Stimulated activated CD4-positive, alpha-beta T cell treated with anti-CD3 and anti-CD28 coated beads, Interleukin-12 subunit alpha, Interleukin-12 subunit beta, amount 100 ng/mL, for 48 hours (primary cell): ENCODE measurements at places on chromosomes 4 and X.

DNA sequence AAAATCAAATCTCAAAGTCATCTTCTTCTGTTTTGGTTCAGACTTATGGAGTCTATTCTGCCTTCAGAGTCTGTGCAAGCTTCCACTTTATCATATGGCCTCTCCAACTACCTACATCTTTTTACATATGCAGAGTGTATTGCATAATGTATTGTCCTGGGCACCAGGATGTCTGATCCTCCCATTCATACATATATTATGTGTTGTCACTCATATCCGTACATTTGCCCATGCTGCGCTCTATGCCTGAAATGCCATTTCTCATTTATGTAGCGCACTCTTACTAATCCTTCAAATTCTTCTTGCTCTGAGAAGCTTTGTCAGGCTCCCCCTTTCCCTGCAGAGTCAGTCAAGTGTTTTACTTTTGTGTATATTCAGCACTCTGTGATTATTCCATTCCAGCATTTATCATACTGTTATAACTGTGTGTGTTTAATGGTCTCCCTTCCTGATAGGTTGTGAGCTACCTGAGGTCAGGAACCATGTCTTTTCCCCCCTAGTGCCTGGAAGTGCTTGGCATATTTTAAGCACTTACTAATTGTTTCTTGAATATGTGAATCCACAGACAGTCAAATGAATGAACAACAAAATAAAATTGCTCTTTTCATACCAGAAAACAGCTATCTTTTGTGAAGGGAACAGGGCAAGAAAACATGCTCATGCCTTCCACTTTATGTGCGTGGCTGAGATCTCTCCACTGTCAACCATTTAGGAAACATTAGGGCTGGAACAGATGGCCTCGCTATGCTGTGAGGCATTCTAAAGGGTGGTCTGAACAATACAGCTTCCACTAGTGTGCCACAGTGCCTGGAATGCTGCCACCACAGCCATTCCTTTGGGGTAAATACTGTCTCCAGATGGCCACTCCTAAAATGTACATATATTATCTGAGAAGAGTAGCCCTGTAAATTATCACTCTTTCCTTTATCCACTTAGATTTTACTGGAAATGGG lies 81.8 kb downstream of the GLUD2 start:
- DNase-seq, result no peak

DNA sequence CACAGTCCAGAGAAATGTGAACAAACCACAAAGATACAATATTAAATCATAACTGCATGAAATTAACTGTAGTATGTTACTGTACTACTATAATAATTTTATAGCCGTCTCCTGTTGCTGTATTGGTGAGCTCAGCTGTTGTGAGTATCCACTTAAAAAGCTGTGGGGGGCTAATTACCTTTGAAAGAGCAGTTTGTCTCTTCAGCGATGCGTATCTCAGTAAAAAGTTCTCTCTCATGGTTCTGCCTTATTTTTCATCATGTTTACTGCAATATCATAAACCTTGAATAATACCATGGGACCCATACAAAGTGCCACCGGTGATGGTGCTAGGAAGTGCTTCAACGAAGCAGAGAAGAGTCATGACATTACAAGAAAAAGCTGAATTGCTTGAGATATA lies 8.4 kb upstream of the MSMO1 start:
- DNase-seq, result no peak

GRCh38 chrX:72028701-72029470 lies 102.8 kb downstream of the RTL5 start:
- DNase-seq, result no peak

DNA sequence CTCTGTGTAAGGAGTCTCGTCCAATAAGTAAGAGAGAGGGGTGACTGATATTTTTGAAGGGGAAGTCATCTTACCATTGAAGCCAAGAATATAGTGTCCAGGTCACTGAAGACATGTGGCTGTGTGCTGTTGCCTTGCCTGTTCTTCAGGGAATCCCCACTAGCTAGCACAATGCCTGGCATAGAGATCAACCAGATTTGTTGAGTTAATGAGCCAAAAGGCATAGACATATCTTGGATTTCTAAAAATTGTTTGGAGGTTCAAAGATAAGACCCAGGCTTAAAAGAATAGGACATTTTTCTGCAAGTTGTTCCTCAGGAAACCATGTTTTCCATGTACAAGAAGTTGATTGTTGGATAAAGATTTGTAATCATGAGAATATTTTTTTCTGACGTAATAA lies 119.3 kb upstream of the DKK2 start:
- DNase-seq, result no peak

DNA sequence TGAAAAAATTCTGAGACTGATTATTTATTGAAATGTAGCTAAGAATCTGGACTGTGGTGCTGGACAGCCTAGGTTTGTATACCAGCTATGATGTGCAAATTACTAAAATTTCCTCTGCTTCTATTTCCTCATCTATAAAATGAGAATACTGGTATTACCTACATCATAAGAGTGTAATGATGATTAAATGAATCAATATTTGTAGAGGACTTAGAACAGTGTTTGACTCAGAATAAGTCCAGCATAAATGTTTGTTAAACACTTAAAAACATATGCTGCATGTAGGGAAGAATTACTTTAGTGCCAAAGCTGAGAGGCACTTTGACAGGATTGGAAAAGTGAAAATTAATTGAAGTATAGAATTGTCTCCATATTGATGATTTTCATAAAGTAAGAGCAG lies 55.3 kb upstream of the TMPRSS11F start:
- no peak for DNase-seq

GRCh38 chr4:80154545-80154933 lies 42.8 kb upstream of the PRDM8 start:
- DNase-seq, result no peak

- DNase-seq, result no peak
These were observed 916 bp upstream of the POU4F2 start for GRCh38 chr4:146637621-146638332.

DNA sequence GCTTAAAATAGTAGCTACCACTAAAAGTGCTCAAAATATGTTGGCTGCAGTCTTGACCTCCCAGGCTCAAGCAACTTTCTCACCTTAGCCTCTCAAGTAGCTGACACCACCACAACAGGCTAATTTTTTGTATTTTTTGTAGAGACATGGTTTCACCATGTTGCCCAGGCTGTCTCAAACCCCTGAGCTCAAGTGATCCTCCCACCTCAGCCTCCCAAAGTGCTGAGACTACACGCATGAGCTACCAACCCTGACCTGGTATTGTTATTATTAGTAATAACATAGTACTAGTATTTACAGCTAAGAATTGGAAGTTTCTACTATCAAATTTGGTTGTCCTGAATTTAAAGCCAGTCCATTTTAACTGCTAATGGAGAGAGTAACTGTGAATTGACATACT lies 18.0 kb downstream of the STAP1 start:
- DNase-seq, result no peak

- no peak for DNase-seq
These were observed 788 bp downstream of the SHROOM2 start for GRCh38 chrX:9786798-9787635.

- no peak for DNase-seq
These were observed 296.9 kb downstream of the GRID2 start for GRCh38 chr4:92600638-92601037.

DNA sequence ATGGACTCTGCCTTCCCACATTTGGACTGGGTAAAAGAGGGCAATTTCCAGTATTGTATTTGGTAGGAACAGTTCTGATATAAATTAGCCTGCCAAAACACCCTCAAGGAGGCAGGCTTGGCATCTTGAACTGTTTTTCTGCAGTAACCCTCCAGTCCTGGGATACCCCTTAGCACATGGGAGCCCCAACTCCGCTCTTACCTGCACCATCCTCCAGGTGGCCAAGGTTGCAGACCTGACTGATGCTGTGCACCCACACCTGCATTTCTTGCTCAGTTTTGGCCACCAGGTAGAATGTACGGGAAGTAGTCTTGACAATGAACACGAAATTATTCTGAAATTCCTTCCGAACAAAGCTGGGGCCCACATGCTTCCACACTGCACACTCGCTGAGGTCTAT lies 35.1 kb downstream of the GAB3 start:
- DNase-seq, result no peak

GRCh38 chrX:28693101-28693500 lies 105.9 kb downstream of the IL1RAPL1 start:
- DNase-seq, result no peak

GRCh38 chrX:153501530-153501929 lies 6.8 kb downstream of the BGN start:
- DNase-seq, result no peak

DNA sequence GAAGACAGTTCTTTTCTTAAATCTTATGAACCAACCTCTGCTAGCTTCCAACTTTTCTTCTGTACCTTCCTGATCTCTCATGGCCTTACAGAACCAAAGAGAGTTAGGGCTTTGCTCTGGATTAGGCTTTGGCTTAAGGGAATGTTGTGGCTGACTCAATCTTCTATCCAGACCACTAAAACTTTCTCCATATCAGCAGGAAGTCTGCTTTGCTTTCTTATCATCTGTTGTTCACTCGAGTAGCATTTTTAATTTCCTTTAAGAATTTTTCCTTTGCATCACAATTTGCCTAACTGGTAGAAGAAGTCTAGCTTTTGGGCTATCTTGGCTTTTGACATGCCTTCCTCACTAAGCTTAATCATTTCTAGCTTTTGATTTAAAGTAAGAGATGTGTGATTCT lies 167.0 kb downstream of the TBCK start:
- no peak for DNase-seq

DNA sequence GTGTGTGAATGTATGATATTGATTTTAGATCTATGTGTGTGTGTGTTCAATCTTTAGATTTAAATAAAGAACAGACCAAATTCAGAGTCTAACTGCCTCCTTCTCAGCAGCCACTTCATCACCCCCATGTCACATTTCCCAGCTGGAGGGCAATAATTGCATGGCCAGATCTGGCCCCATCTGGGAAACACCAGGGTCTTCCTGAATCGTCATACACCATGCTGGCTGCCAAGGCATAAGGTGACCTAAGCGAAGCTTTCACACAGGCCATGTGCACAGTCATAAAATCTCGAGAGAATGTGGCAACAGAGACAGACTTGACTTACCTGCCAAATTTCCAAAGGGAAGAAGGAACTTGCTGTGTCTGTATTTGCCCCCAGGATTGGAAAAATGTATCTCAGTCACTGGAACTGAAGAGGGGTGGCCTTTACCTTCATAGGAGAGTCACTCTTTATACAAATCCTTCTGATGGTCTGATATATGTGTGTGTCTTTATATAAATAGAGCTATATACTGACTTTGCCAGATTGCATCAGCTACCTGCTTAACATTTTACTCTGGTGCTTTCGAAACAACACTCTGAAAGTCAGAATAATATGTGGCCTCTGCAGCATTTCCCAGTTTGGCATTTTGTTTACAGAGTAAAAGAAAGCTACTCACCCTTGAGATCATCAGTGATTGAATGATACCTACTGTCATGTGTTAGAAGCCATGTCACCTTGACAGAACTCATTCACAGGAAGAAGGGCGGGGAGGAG lies at the start of gene PLAC1:
PLAC1 (minus strand) TSS at position 470 of the 758 bp plus-strand sequence. CDS start 91,789 bp downstream, outside the sequence.
- DNase-seq, result no peak

GRCh38 chrX:119229253-119229615 lies 6.9 kb upstream of the PGRMC1 start:
- DNase-seq, result no peak

DNA sequence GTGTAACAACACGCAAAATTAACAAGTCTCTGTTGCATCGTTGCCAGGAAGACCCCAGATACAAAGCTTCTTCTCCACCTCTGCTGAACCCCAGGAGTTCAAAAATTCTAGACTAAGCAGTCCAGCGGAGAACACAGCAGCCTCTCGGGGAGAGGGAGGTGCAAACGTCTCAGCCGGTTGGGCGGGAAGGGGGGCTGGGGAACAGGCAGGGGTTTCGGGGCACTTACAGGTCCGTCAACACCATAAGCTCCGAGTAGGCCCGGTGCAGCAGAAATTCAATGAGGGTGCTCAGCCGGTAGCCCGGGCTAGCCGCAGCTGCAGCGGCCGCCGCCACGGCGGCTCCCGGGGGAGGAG lies 394 bp downstream of the MED14 start:
- DNase-seq, result no peak

DNA sequence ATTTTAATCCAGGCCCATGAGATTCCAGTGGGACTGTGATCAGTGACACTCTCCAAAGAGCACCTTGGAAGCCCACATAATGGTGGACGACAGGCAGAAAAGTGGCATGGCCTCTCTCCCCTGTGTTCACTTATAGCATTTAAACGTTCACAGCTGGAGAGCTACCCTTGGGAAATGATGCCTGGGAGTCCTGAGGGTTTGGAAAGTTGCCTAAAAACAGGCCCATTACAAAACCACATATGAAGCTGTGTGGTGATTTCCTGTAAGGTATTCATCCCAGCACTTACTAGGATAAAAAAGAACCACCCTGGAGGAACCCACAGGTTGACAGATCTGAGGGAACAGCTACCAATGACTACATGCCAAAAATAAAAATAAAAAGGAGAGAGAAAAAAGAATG lies 193.2 kb downstream of the RASL11B start:
- no peak for DNase-seq

DNA sequence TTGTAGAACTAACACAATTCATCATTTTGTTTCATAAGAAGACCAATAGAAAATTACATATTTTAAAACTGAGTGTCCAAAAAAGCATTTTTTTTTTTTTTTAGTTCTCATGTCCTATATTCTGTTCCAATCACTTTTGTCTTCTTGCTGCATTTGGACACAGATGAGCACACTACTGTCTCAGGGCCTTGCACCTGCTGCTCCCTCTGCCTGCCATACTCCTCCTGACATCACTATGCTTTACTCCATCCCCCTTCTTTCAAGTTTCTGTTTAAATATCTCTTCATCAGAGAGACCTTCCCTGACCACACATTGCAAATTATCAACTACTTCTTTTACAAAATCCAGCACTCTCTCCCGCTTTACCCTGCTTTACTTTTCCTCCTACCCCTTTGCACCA lies 230.7 kb upstream of the GK2 start:
- no peak for DNase-seq

DNA sequence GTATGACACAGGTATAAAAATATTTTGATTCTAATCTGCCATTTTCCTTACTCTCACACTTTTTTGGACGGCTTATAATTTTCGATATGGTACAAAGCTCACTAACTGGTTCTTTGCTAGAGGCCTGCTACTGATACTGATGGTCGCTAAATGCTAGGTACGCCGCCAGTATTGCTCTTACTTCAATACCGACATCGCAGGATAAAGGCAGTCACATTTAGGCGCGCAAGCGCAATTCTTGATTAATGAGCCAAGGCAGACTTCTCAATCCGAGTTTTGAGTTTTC lies 557 bp upstream of the USP38 start:
- DNase-seq, result no peak

GRCh38 chr4:83731609-83732008 lies 195.7 kb downstream of the GPAT3 start:
- DNase-seq, result no peak

DNA sequence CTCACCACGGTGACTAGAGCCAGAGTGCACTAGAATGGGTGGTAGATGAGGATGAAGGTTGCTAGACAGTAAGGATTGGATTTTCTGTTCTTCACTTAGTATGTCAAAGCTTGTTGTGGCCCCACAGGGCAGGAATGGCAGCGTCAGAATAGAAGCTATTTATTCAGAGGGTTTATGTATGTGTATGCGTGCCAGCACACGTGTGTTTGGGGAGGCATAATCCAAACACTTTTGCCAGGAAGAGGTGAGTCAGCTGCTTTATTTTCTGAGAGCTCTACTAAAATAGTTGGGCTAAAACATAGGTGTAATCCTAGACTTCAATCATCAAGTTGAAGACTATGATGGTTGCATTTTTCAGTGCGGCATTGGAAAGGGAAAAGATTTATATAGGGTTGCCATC lies 1.2 kb upstream of the MAGEE2 start:
- no peak for DNase-seq
